ENCODE measurements at places on chromosomes 1 and 21.

DNA sequence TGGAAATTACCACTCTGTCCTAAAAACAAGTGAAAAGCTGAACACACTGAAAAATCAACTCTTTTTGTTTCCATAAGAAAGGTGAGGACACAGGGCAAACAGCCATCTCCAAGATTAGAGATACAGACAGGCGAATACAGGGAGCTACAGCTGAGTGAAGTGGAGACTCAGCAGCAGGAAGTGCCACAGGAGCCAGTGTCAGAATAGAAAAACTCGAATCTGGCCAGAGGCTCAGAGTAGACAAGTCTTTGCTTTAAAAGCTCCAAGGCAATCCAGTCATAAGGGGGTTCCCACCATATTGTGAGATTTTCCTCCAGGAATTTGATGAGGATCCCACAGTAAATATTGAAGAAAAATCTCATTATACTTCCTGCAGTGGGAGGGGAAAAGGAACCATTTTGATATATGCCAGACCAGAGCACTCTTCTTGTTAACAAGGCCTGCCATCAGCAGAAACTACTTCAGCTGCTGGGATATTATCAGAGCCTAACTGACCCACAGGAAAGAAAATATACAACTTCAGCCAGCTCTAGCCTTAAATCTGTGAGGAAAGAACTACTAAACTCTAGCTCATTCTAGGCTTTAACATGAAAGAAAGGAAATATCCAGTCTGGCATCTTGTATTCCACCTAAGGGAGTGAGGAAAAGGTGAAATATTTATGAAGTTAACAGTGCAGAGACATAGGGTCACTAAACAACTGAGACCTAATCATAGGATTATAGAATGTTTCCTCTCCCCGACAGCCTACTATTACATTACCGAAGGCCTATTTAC lies 256.2 kb upstream of the OLFM3 start:
- no peak for DNase-seq

DNA sequence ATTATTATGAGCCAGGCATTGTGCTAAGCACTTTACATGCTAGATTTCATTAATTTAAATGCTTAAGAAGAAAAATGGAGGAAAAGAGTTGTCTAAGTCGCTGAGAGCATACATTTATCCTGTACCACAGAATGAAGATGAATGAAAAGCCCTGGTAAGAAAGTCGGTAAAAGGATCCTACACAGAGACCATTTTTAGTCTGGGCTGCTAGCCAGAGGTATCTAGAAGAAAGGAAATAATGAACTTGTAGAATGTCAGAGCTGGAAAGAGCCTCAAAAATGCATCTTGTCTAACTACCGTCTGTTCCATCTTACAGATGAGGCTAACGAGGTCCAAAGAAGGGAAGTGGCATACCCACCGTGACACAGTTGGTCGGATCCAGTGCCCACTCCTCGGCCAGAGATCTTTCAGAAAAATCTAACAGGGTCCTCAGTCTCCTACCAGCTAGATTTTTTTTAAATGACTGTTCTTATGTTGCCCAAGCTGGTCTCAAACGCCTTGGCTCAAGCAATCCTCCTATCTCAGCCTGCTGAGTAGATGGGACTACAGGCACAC lies 12.2 kb upstream of the TNR start:
- DNase-seq = no peak

DNA sequence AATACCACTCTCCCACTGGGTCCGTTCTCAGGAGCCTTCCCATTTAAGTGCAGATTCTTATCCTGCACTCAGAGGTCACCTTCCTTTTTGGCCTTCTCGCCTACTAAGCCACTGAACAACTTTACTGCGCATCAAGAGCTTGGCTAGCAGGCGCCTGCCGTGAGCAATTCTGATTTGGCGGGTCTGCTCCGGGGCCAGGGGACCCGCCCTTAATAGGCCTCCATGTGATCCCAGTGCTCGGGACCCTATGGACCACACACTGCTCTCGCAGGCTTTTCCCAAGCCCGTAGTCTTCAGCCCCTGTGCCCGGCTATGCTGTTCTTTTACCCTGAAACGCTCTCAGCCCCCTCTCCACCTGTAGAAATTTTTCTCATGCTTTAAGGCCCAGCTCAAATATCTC lies 45.1 kb downstream of the BCL9 start:
- no peak for DNase-seq

DNA sequence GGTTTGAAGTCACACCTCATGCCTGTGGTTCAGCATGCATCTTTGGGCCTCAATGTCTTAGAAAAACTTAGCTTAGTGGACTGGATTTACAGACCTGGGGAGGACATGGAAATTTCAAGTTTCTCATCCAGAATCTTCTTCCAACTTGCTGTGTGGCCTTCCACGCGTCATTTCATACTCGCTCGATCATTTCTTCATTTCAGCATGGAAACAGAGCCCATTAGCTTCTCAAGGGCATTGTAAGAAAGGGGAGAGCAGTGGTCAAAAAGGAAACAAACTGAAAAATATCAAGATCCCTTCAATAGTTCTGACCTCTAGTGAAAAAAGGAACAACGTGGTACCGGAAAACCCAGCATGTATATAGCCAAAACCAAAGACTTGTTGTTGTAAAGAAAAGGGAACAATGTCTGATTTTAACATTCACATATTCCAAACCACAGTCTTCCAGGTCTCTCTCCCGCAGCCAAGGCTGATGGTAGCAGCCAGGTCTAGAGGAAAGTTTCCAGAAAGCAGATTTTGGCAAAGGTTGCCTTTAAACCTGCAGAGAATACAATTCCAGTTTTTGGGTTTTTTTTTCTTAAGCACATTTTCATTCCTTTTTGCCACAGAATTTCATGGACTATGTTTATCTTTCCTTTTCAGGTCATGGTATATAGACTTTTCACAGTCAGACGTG lies 97.0 kb upstream of the CDC42BPA start:
- DNase-seq = no peak

DNA sequence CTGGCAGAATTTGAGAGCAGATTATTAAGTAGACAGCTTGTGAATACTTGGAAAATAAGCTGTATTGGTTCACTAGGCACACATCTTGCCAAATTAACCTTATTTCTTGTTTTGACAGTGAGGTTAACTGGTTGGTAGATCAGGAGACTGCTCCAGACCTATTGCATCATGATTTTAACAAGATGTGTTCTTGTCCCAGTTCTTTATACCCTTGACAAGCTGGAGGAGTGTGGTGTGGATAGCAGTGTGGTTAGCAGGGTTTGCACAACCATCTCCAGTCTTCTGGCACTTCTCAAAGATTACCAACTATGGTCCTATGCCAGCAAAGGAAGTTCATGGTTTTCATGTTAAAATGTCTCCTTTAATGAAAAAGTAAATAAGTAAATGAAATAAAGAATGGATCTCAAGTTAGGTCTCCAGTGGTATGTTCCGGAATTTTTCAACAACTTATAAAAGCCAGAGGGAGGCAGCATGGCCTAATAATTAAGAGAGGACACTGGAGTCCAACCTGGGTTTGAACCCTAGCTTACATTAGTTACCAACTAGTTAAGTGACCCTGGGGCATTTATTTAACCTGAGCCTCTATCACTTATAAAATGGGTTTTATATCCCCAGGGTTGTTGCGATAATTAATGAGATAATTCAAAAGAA lies 34.1 kb downstream of the DDX20 start:
- DNase-seq = no peak

GRCh38 chr1:59936358-59936821 lies 9.8 kb upstream of the CYP2J2 start:
- DNase-seq = no peak

- DNase-seq = no peak
Observed at GRCh38 chr1:17011092-17011438, 663 bp downstream of the ATP13A2 start.

DNA sequence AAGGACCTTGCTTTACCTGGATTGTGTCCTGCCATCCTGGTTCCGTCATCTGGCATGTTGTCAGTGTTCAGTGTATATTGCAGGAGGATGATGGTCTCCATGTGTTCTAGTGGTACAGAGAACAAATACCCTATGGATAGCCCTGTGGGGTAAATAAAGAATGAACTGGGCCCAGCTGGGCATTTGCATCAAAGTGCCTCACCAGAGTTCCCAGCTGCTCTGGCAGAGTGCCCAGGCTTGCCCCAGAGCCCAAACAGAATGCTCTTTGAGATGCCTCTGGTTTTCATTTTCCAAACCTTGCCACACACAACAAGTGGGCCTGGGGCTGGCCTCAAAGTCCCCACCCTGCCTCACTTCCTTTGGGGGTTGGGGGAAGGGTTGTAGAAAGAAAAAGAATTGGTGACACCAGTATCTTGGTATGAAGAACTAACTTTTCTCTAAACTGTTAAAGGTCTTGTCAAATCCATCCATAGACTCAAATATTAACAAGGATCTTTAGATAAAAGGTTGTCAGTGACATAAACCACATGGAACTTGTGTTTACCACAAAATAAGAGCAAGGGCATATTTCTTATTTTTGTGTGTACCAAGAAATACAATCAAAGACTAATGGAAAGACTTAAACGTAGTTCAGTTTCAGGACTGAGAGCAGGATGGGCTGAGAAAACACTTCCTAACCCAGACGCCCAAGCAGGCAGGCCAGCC lies 82.2 kb downstream of the LMO4 start:
- no peak for DNase-seq

- DNase-seq = no peak
Observed at GRCh38 chr1:24535778-24536177, 20.1 kb upstream of the NCMAP start.

GRCh38 chr1:96703186-96703585 lies 18.4 kb upstream of the PTBP2 start:
- DNase-seq = no peak

- no peak for DNase-seq
Observed at GRCh38 chr1:199033661-199034060, 394.8 kb downstream of the PTPRC start.

DNA sequence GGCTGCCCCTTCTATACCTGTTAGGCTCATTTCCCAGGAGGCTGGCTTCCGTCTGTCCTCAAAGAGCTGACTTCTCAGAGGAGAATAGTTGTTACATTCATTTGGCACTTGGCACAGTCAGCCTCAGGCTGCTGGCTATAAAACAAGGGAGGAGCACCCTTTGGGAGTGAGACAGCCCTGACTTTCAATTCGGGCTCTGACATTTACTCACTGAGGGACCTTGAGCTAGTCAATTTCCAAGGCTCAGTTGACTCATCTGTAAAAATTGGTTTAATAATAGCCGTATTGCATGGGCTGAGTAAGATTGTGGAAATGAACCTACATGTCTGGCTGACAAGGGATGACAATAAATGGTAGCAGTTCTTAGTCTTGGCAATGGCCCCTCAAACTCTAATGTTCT lies 13.7 kb downstream of the ALX3 start:
- DNase-seq = no peak

DNA sequence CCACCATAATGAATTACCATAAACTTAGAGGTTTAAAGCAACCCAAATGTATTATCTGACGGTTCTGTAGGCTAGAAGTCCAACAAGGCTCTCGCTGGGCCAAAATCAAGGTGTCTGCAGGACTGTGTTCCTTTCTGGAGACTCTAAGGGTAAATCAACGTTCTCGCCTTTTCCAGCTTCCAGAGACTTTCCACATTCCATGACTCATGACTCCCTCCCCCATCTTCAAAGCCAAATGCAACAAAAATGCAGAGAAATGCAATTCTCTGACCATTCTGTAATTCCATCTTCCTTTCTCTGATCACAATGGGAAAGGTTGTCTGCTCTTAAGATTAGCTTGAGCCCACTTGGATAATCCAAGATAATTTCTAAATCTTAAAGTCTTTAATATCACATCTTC lies 287.1 kb downstream of the LTN1 start:
- no peak for DNase-seq

GRCh38 chr1:113975211-113975895 lies 3.9 kb upstream of the OLFML3 start:
- no peak for DNase-seq

GRCh38 chr1:177589166-177589565 lies 380.7 kb downstream of the SEC16B start:
- DNase-seq = no peak

GRCh38 chr1:58971629-58972140 lies 187.8 kb upstream of the JUN start:
- no peak for DNase-seq

DNA sequence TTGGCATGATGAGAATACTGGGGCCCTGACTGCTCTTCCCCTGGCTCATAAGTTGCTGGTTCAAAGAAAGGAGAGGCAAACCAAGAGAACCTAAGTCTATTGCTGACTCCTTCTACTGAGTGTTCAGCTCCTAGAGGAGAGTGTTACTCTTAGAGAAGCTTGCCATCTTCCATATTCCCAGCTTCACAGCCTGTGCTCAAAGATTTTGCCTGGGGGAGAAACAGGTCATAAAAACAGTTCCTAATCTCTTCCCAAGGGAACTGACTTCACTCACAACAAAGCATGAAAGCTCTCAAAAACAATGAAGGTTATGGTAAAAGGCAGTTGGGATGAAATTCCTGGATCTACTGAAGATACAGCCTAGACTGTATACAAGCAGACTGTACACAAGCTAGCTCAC lies 37.1 kb downstream of the LRRC40 start:
- DNase-seq = no peak

GRCh38 chr1:17826165-17826488 lies 71.0 kb downstream of the ACTL8 start:
- peak; percentile 51 for DNase-seq

GRCh38 chr1:12640237-12640957 lies 3.5 kb upstream of the AADACL4 start:
- DNase-seq = no peak

DNA sequence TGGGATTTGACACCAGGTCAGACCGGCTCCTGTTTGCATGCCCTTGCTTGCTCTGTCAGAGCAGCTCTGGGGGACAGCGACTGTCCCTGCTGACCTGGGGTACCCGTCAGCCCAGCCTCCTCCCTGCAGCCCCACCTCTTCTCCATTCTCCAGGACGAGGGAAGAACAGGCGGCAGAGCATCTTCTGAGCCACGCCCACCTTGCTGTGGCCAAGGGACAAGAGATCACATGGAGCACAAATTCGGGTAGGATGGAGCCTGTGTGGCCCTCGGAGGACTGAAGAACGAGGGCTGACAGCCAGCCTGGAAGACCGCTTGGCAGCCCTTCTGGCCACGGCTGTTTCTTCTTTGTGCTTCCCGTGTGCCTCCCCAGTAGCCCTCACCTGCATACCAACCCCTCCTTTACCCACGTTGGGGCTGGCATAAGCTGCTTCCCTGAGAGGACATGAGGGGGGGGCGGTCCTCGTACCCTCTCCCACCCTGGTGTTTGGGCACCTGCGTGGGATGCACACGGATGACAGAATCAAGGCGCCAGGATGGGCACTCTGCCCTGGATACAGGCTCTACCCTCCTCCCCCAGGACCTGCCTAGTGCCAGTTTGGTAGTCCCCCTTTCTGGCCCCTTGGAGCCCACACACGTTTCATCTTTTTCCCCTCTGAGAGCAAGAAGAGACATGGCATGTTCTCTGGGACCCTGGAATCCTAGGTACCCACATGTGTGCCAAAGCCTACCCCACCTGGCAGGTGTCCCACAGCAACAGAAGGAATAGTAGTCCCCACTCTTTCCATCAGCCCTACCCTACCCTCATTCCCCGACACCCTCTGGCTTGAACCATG lies 26.9 kb downstream of the CDK18 start:
- no peak for DNase-seq

DNA sequence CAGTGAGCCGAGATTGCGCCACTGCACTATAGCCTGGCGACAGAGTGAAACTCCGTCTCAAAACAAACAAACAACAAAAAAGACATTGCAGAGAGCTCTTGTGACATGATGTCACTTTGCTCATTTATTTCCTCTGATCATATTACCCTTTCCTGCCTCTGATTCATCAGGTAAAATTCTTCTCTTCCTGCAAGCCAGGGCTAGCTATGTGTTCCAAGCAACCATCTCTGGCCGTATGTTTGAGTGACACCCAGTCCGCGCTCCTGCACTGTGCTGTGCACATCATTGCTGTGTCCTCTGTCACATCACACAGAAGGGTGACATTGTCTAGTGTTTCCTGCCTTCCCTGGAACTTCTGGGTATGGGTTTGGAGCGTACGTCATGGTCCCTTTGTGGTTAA lies 251.3 kb downstream of the PCP4 start:
- DNase-seq = no peak

All from activated T-cell treated with anti-CD3 and anti-CD28 coated beads, Interleukin-2, amount 50 U/mL, for 48 hours (primary cell).